ENCODE measurements at places on chromosomes 1 and 21.

DNA sequence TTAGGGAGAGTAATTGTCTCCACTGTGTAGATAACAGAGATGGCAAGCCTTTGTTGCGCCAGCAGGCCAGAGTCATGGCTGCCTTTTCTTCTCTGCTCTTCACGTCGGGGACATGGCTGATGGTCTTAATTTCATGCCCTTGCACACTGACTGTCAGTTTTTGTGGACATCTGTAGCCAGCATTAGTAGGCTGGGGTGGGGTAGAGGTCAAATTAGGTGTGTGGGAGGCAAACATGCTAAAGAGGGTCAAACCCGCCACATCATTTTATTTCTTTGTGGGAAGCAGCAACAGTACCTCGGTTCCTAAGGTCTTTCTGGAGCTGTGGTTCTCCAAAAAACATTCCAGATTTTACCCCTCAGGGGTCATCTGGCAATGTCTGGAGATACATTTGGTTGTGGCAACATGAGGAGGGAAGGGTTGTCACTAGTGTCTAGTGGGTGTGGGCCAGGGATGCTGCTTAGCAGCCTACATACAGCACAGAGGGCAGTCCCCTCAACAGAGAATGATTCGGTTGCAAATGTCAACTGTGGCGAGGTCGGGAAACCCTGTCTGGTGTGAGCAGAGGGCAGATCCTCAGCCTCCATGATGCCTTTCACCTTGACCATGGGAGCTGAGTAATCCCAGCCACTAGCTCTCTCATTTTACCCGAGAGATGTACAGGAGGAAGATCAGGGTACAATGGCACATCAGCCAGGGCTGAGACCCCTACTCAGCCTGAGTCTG lies 14.7 kb downstream of the RUNX1 start:
- DNase-seq = no peak

DNA sequence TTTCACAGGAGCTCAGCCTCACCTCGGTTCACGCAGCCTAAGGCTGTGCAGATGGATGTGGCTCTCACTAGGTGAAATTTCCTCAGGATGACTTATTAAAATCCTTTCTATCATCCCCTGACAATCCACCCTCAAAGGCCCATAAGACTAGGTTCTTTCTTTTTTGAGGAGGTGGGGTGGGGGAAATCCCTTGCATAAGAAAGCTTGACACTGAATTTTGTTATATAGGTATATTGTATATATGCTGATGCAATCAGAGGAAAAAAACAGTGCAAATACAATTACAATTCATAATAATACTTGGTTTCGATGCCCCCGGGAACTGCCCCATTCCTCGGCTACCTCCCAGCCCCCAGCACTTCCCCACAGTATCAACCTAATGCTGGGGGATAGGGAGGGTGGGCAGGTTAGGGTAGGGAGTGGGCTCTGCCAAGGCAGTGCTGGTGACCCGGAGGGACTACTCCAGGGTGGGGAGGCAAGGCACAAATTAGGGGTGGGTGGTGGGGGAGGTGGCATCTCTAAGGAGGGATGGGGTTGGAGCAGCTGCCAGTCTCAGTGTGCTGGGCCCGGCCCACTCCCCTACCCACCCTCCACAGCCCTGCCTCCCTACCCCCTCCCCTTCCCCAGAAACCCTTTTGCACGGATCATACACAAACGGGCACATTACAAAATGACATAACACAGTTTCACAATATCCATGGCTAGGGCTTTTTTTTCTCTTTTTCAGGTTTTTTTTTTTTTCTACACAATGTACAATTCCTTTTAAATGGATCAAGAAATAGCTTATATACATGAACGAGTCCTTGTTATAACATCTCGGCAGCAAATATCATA lies 30.9 kb downstream of the SLC27A3 start:
- DNase-seq = no peak

DNA sequence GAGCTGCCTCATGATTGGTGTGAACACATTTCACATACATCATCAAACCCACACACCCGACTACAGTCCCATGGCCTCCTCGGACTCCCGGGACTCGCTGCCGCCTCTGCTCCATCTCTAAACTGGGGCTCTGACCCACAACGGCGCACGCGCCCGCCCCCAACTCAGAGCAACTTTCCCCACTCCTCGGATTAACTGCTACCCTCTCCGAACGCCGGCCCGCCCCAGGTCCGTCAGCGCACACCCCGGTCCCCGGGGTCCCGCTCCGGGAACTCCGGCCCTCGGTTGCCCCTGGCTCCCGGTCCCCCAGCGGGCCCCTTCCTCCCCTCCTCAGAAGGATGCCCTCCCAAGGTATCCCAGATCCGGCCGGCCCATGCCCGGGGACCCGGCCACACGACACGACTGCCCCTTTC lies 740 bp downstream of the DSTYK start:
- DNase-seq = no peak

- no peak for DNase-seq
Measured at GRCh38 chr21:31677047-31677446, 17.6 kb downstream of the SOD1 start.

GRCh38 chr1:55833529-55834091 lies 618.4 kb upstream of the USP24 start:
- no peak for DNase-seq

DNA sequence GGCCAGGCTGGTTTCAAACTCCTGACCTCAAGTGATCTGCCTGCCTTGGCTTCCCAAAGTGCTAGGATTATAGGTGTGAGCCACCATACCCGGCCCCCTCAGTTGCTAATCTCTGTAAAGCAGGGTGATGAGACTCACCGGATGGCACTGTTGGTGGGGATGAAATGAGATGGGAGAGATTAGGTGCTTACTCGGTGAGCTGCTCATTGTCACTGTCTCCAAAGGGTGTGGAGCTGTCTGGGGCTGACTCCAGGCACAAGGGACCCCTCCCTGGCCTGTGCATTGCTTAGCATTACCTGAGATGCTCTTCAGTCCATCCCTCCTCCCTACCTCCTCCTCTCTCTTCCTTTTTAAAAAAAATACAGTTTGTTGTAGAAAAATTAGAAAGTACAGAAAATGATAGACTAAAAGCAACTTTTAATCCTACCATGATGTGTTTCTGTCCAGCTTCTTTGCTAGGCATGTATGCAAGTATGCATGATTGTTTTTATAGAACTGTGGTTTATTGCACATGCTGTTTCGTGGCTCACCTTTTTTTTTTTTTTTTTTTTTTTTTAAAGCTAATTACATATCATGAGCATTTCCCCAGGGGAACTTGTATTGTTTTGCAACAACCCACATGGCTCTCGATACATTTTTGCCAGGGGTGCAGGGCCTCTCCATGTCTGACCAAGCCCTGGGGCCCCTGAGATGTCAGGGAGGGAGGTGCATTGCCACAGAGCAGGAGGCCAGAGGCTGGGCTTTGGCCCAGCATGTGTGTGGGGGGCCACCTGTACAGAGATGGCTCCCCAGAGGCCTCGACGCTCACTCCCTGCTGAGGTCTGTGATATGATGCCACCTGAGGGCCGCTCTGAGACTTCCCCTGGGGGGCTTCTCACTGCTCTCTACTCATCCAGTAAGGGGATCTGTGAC lies 55.4 kb downstream of the ARHGEF10L start:
- no peak for DNase-seq

GRCh38 chr1:58443986-58444868 lies 102.3 kb downstream of the OMA1 start:
- DNase-seq = no peak

GRCh38 chr1:230781594-230781993 lies 34.4 kb downstream of the CAPN9 start:
- no peak for DNase-seq

DNA sequence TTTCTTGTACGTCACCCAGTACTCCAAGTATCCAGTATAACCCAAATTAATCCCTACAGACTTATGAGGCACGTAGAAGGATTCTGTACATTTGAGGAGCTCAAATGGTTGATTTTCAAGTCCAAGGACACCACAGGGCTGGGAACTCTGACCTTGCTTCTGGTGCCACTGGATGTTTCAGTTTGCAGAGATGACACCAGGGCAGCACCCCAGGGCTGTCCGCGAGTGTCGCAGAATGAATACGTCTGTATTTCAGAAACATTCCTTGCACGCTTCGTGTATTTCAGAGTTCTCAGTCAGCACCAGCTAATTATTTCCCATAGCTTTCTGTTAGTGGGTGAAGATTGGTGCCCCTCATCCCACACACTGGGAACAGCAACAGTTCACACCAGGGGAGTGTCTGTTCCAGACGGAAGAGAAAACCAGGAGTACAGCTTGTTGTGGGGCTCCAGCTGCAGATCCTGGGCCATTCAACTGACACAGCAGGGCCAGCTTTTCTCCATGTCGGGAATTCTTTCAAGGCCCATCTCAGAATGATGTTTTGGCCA lies 159.2 kb downstream of the RHOU start:
- no peak for DNase-seq

DNA sequence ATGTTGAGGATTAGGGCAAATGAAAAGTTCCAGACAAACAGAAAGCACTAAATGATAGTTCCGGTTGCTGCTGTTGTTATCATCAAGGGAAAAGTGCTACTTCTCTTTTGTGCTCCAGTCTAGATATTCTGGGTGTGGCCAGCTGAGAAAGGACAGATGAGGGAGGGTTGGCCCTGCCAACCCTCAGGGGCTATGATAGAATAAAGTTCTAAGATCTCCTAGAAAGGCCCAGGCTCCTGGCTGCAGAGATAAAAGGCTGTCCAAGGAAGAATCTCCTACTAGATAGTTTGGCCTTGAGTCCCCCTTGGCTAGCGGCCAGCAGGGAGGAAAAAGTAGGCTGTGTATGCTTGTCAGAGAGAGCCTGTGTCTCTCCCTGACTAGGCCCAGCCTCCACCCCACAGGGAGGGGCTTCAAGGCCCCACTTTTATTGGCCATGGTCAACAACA lies 31.5 kb downstream of the RIMS3 start:
- DNase-seq = no peak

- DNase-seq = no peak
Measured at GRCh38 chr1:162670928-162671663, 38.8 kb downstream of the DDR2 start.

DNA sequence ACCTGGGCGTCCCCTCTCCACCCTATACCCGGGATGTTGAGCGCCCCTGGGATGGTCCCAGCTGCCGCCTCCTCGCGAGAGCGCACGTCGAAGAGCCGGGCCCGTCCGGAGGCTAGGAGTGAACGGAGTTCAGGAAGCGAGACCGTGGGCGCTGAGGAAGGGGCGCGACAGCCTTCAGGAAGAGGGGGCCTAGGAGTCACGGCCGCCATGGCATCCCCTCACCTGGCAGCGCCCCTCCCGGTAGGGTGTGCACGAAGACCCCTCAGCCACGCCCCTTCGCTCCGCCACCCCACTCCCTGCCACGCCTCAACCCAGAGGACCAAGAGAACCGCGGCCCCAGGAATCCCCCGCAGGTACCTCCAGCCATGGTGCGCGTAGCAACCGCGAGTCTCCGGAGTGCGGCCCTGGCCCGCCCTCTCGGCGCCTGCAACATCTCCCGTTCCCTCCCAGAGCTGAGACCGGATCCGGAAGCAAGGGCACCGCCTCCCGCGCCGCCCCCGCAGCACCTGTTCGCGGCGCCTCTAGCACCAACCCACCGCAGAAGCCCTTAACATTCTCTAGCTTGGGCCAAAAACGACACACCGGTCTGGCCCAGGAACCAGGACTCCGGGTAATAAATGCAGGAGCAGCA lies at the start of gene TSTD1:
TSS of gene TSTD1 (minus strand) at position 442 of the 631 bp plus-strand sequence. CDS start at position 367, 75 bp downstream.
- DNase-seq = peak; percentile 71

- DNase-seq = no peak
Measured at GRCh38 chr1:155182052-155182550, 8.5 kb downstream of the TRIM46 start.

- DNase-seq = no peak
Measured at GRCh38 chr1:3903141-3904005, 3.3 kb upstream of the C1orf174 start.

- DNase-seq = no peak
Measured at GRCh38 chr1:79955966-79956365, 949.4 kb upstream of the ADGRL4 start.

GRCh38 chr1:7702365-7702764 lies 68.7 kb upstream of the VAMP3 start:
- no peak for DNase-seq

GRCh38 chr1:206030191-206030590 lies 6.5 kb upstream of the CTSE start:
- no peak for DNase-seq

- DNase-seq = no peak
Measured at GRCh38 chr1:165629151-165629550, 1.9 kb upstream of the MGST3 start.

DNA sequence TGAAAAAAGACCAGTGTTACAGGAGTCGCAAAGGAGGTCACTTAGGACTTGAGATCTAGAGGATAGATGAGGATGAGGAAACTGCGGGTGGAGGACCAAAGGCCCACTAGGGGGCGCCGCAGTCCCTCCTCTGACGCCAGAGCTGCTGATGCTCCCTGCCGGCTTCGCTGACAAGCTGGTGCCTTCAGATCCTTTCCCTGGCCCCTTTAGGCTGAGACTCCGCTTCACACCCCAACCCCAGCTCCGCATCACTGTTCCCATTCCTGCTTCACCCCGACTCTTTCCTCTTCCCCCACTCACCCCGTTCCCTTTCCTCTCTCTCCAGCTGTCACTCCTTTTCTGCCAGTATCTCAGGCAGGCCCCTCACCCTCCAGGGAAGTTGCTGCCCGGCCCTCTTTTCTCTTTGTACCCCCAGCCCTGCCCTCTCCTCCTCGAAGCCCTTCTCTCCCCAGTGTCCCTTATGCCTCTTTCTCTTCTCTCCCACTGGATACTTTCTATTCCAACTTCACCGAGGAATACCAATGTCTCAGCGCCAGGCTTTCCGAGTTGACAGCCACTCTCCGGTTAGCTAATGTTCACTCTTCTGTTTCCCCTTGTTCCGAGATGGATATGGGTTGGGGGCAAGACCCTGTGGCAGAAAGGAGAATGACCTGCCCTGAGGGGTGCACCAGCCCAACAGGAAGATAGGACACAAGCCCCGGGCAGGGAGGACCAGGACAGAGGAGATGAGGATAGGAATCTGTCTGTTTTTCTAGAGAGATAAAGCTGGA lies 4.5 kb downstream of the KCNJ9 start:
- DNase-seq = peak; percentile 62

DNA sequence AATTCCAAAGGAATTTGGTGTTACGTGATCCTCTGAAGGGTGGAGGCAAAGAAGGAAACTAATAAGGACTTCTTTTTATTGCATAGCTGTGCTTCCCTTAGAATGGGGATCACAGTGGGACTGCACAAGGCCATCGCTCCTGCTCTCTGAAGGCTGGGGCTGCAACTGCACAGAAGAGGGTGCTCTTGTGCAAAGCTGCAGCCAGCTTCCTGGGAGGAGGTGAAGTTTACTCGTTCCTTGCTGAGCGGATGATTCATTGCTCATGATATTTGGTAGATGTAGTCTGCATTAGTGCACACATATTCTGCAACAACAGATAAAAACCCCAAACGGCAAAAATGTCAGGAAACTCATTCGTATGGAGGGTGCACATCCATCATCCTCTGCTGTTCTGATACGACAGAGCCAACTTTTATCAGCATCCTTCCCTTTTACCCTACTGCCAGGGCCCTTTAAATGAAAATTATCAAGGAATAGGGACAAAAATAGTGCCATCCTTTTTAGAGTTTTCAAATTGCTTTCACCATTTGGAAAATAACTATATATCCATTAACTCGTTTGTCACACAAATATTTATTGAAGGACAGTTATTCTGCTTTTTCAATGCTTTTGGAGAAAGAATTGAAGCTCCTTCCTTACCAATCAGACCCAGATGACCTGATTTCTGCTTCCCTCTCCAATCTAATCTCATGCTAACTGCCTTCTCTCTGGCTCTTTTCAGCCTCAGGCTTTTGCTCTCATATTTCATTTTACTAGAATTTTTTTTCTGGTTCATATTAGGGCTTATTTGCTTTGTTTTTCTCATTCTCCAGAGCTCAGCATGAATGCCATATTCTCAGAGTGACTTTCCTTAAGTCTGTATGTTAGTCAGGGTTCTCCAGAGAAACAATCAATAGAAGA lies 263.6 kb downstream of the DUSP10 start:
- peak; percentile 28 for DNase-seq

GRCh38 chr1:215651867-215652266 lies 84.8 kb downstream of the KCTD3 start:
- no peak for DNase-seq
